ENCODE measurements at places on chromosomes 6 and 20. TPM values are rescaled to one million over a fixed set of nuclear protein-coding genes. Genes with fewer than 3 reads are reported as not detected.

DNA sequence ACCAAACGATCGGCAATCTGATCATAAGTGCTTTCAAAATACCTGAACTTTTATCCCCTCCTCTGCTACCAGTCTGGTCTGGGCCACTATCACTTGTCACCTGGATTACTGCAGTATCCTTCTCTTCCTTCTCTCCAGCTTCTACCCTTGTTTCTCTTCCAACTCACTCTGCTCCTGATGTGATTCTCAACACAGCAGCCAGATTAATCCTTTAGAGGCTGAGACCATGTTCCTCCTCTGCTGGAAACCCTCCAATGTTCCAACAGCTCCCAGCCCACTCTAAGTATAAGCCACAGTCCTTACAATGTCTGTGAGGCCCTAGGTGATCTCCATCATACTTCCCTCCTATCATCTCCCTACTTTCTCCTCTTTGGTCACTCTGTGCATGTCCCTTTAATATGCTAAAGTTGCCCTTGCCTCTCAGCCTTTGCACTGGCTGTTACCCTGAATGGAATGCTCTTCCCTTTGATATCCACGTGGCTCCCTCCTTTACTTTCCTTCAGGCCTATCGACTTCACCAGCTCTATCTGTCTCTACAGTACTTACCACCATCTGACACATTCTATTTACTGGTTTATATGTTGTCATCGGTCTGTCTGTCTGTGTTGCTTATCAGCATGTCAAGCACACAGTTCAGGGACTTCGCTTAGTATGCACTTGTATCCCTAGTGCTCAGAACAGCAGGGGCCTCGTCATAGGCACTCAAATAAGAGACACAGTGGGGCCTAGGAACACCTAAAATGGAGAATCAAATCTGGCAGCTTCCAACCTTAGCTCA is 35.0 kb upstream of the RNF24 start:
- no peak overlapping the region for H3K27ac ChIP-seq
- H3K4me1 ChIP-seq, result peaks cover 9% of the 10 kb centered on the region
- DNase-seq, result no peak
- no peaks in the 10 kb centered on the region for H3K27me3 ChIP-seq

GRCh38 chr6:166237617-166238016 is 70.0 kb upstream of the TBXT start:
- no peaks in the 10 kb centered on the region for H3K4me1 ChIP-seq
- no peaks in the 10 kb centered on the region for H3K27me3 ChIP-seq
- no peak overlapping the region for H3K4me3 ChIP-seq
- H3K36me3 ChIP-seq, result no peaks in the 10 kb centered on the region
- H3K27ac ChIP-seq, result no peak overlapping the region

DNA sequence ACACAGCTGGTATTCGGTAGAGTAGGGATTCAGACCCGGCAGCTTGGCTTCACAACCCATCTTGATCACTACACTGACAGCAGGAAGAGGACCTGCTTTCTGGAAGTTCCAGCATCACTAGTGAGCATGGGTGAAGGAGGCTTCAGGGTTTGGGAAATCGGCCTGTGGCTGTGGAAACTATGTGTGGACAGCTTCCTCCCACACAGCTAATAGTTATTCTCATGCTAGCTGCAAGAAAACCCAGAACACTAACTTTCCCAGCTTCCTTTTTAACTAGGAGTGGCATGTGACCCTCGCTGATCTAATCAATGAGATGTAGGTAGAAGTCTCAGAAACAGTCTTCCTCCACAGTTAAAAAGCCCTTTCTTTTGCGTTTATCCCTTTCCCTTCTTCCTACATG is 36.3 kb upstream of the SIRPA start:
- peaks cover 3% of the 10 kb centered on the region for H3K4me1 ChIP-seq
- H3K4me3 ChIP-seq, result no peak overlapping the region
- H3K36me3 ChIP-seq, result no peaks in the 10 kb centered on the region

The ERVFRD-1 gene
- total RNA-seq, result not detected

- peaks cover 16% of the 10 kb centered on the region for H3K27me3 ChIP-seq
- H3K4me1 ChIP-seq, result no peaks in the 10 kb centered on the region
- peak; percentile 27 for DNase-seq
- H3K36me3 ChIP-seq, result no peaks in the 10 kb centered on the region
These were observed 1.8 kb downstream of the EPHA7 start for GRCh38 chr6:93417421-93418013.

GRCh38 chr20:50193836-50194421 is 3.3 kb downstream of the CEBPB start:
- peak overlapping the region; percentile 98 for H3K27ac ChIP-seq
- H3K4me1 ChIP-seq, result peaks cover 9% of the 10 kb centered on the region
- H3K4me3 ChIP-seq, result peak overlapping the region; percentile 84
- DNase-seq, result peak; percentile 12

The CALHM6 gene
- 0.33 TPM for total RNA-seq

DNA sequence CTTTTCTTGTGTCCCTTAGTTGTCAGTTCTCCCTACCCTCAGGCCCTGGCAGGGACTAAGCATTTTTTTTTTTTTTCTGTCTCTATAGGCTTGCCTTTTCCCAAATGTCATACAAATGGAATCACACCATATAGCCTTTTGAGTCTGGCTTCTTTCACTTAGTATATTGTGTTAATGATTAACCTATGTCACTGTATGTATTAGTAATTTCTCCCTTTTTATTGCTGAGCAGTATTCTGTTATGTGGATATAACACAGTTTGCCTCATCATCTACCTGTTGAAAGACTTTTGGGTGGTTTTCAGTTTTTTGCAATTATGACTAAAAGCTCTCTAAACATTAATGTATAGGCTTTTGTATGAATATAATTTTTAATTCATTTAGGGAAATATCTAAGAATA is 16.0 kb upstream of the FBXO30 start:
- H3K4me1 ChIP-seq, result no peaks in the 10 kb centered on the region
- no peak overlapping the region for H3K4me3 ChIP-seq
- no peaks in the 10 kb centered on the region for H3K36me3 ChIP-seq
- DNase-seq, result no peak
- no peaks in the 10 kb centered on the region for H3K27me3 ChIP-seq

The SIRPB2 gene
- not detected for total RNA-seq

DNA sequence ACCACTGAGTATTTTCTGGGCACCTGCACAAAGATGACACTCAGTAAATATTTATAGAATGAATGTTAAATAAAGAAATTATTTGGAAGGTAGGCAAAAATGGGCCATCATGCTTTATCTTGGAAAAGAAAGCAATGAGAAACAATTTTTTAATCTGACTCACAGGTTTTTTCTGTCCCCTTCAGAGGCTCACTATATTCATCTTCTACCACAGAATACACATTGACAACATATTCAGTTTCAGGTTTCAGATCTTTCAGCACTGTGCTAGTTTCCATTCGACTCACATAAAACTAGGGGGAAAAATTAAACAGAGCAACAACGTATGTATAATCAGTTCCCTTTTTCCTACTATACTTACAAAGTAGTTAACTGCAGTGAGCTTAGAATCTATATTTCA is 58.3 kb downstream of the COL12A1 start:
- peak; percentile 65 for DNase-seq

The TFAP2D gene
- total RNA-seq, result not detected

The NOTCH4 gene
- total RNA-seq, result 0.77 TPM

The SAMD3 gene
- total RNA-seq, result 2.8 TPM

GRCh38 chr20:57229490-57229889 is 37.0 kb downstream of the BMP7 start:
- no peaks in the 10 kb centered on the region for H3K4me1 ChIP-seq
- no peak overlapping the region for H3K27ac ChIP-seq
- no peak overlapping the region for H3K4me3 ChIP-seq
- no peak for DNase-seq
- H3K36me3 ChIP-seq, result no peaks in the 10 kb centered on the region
- H3K27me3 ChIP-seq, result no peaks in the 10 kb centered on the region

GRCh38 chr6:43634702-43635303 is 837 bp upstream of the MAD2L1BP start:
- DNase-seq, result no peak
- no peaks in the 10 kb centered on the region for H3K27me3 ChIP-seq
- peaks cover 4% of the 10 kb centered on the region for H3K4me1 ChIP-seq
- no peak overlapping the region for H3K4me3 ChIP-seq
- no peak overlapping the region for H3K27ac ChIP-seq

DNA sequence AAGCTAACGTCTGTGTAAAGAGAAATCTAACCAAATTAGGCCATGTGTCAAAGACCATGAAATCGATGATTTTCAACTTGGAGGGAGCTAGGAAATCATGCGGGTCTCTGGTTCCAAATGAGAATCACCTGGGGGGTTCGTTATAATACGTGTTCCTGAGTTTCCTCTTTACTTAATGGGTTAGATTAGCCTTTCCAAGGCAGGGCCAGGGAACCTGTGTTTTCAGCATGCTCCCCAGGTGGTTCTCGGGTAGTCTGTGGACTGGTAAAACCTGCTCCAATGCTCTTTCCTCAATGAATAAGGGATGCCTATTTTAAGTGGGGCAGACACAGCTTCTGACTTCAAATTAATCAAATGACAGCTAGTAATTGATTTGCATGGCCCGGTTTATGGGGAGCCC is 965 bp upstream of the HLA-DOA start:
- no peak overlapping the region for H3K27ac ChIP-seq
- peaks cover 12% of the 10 kb centered on the region for H3K27me3 ChIP-seq
- no peaks in the 10 kb centered on the region for H3K36me3 ChIP-seq
- DNase-seq, result no peak

DNA sequence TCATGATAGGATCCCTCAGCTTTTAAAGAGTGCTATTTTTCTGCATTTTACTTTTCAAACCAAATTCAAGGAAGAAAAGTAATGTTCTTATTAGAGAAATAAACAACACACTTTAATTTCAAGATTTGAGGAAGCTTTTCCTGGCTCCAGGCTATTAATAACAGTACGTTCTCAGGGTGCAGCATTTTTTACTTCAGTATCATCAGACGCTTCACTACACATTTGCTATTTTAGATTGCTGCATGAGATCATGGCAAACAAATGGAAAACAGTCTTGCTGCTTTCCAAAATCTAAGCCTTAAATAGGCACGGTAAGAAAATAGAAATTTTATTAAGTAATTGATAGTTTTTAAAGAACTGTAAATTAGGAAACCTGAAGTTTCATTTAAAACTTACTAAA is 253.6 kb upstream of the EXOC2 start:
- no peaks in the 10 kb centered on the region for H3K36me3 ChIP-seq
- H3K4me3 ChIP-seq, result no peak overlapping the region
- H3K4me1 ChIP-seq, result peaks cover 3% of the 10 kb centered on the region
- peak; percentile 15 for DNase-seq
- peak overlapping the region; percentile 23 for H3K27ac ChIP-seq

The KIF25 gene
- 0.26 TPM for total RNA-seq

DNA sequence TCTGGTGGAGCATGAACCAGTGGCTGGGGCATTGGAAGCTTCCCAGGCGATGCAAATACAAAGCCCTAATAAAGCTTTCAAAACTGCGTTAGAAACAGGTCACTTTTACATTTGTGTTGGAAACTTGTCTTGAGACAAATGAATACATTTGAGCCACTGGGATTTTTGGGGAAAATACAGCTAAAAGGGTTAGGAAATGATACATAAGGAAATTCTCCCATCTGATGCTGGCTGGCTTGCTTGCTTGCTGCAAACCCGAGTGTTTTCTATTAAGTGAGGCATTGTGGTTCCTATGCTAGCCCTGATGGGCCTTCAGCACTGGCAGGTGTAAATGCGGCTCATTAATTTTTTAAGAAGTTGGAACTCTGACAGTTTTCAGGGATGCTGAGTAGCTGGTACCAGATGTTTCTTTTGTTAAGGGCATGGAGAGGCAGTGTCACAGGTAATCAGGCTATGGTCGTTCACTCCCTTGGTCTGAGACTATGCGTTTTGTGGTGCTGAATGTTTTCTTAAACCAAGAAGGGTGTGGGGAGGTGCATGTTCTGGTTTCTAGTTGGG is 35.2 kb downstream of the RREB1 start:
- no peak overlapping the region for H3K4me3 ChIP-seq
- no peaks in the 10 kb centered on the region for H3K36me3 ChIP-seq
- no peaks in the 10 kb centered on the region for H3K27me3 ChIP-seq
- H3K4me1 ChIP-seq, result peaks cover 27% of the 10 kb centered on the region
- DNase-seq, result no peak

GRCh38 chr6:12051861-12052368 is 39.8 kb downstream of the HIVEP1 start:
- DNase-seq, result peak; percentile 64
- H3K4me3 ChIP-seq, result no peak overlapping the region
- H3K27ac ChIP-seq, result no peak overlapping the region
- H3K36me3 ChIP-seq, result no peaks in the 10 kb centered on the region

GRCh38 chr20:14441201-14441600 is 103.8 kb upstream of the FLRT3 start:
- no peaks in the 10 kb centered on the region for H3K36me3 ChIP-seq
- peaks cover 4% of the 10 kb centered on the region for H3K4me1 ChIP-seq
- H3K27ac ChIP-seq, result no peak overlapping the region
- no peaks in the 10 kb centered on the region for H3K27me3 ChIP-seq
- peak; percentile 81 for DNase-seq

The KHDRBS2 gene
- total RNA-seq, result not detected

GRCh38 chr20:4113615-4114603 is 98.6 kb upstream of the RNF24 start:
- no peak for DNase-seq
- H3K36me3 ChIP-seq, result no peaks in the 10 kb centered on the region
- H3K4me1 ChIP-seq, result peaks cover 11% of the 10 kb centered on the region
- H3K4me3 ChIP-seq, result no peak overlapping the region

The SLC17A2 gene
- total RNA-seq, result not detected

DNA sequence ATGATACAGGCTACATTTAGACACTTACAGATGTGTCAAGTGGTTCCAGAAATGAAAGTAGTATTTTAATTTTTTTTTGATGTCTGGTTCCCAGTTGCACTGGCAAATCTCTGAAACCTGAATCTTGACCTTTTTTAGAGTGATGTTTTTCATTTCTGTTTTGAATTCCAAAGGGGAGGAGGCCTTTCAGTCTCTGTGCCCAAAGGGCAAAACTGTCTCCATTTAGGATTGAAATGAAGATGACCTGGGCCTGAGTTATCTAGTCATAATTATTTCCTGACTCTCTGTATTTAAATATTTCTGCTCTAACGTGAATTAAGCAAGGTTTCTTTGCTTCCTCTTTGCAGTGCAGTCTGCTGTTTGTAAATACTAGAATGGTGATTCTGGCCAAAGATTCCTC is 252.9 kb upstream of the ZFP64 start:
- H3K27me3 ChIP-seq, result no peaks in the 10 kb centered on the region
- H3K27ac ChIP-seq, result no peak overlapping the region
- H3K4me1 ChIP-seq, result no peaks in the 10 kb centered on the region
- DNase-seq, result no peak

- no peak overlapping the region for H3K27ac ChIP-seq
- H3K36me3 ChIP-seq, result peaks cover 4% of the 10 kb centered on the region
- no peaks in the 10 kb centered on the region for H3K4me1 ChIP-seq
- H3K27me3 ChIP-seq, result no peaks in the 10 kb centered on the region
- H3K4me3 ChIP-seq, result no peak overlapping the region
These were observed 17.9 kb upstream of the SNHG17 start for GRCh38 chr20:38452880-38453624.

DNA sequence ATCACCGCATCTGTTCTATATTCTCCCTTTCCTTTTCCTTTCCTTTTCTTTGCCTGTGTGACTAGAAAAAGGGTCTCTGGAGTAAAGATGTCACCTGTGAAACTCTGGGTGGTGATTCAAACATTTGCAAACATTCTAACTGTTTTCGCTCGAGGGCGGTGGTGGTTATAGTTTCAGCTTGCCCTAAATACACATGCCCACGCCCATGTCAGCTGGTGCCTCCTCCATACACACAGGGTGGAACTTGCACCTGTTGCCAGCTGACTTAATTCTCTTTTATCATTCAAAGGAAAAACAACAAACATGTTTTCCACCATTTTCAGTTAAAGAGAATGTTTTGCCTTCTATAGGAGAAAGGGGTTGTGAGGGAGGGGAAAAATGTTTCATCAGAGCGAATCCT is 381.9 kb upstream of the ARID1B start:
- no peaks in the 10 kb centered on the region for H3K4me1 ChIP-seq
- no peaks in the 10 kb centered on the region for H3K36me3 ChIP-seq
- DNase-seq, result no peak
